ENCODE measurements at places on chromosomes 6 and 20.
A peak's percentile ranks its signal among the peaks of the same experiment; 100 is the strongest.

GRCh38 chr6:332671-333070 lies 40.4 kb downstream of the DUSP22 start:
- no peak overlapping the region for H3K27ac ChIP-seq
- H3K4me1 ChIP-seq, result peaks cover 13% of the 10 kb centered on the region
- H3K27me3 ChIP-seq, result no peaks in the 10 kb centered on the region
- no peaks in the 10 kb centered on the region for H3K36me3 ChIP-seq
- no peak overlapping the region for H3K4me3 ChIP-seq
- DNase-seq, result no peak

GRCh38 chr6:17258749-17259148 lies 22.4 kb upstream of the RBM24 start:
- no peaks in the 10 kb centered on the region for H3K27me3 ChIP-seq
- H3K36me3 ChIP-seq, result no peaks in the 10 kb centered on the region
- DNase-seq, result peak; percentile 53

DNA sequence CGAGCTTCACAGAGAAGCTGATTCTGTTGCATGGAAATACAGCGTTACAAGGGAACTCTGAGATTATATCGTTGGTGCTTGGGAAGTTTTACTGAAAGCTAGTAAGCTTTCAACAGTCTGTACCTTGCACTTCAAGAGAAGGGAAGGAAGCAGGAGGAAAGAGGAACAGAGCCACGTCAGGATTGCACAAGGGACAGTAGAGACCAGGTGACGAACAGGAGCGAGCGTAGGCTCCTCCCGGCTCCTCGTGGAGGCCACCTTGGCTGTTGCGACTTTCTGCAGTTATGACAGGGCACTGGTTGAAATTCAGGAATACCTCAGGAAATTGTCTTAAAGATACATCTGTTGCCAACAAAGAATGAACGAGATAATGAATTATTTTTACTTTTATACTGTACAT lies 18.8 kb downstream of the RTF2 start:
- H3K4me1 ChIP-seq, result peaks cover 4% of the 10 kb centered on the region
- no peaks in the 10 kb centered on the region for H3K27me3 ChIP-seq
- H3K27ac ChIP-seq, result no peak overlapping the region
- no peak overlapping the region for H3K4me3 ChIP-seq

- DNase-seq, result no peak
- no peaks in the 10 kb centered on the region for H3K27me3 ChIP-seq
- no peak overlapping the region for H3K4me3 ChIP-seq
- no peaks in the 10 kb centered on the region for H3K4me1 ChIP-seq
These were observed 6.3 kb downstream of the OR2A4 start for GRCh38 chr6:131694832-131695426.

- no peak overlapping the region for H3K4me3 ChIP-seq
- H3K27ac ChIP-seq, result peak overlapping the region; percentile 18
- H3K36me3 ChIP-seq, result peaks cover 10% of the 10 kb centered on the region
- H3K4me1 ChIP-seq, result peaks cover 63% of the 10 kb centered on the region
These were observed 9.0 kb downstream of the CCDC167 start for GRCh38 chr6:37490536-37491170.
